ENCODE measurements at places on chromosomes 5 and 9.
A peak's percentile ranks its signal among the peaks of the same experiment; 100 is the strongest.

GRCh38 chr5:53335115-53335514 is 145.3 kb upstream of the FST start:
- DNase-seq: no peak

- DNase-seq: no peak
These were observed 5.6 kb upstream of the RNF20 start for GRCh38 chr9:101528015-101528414.

DNA sequence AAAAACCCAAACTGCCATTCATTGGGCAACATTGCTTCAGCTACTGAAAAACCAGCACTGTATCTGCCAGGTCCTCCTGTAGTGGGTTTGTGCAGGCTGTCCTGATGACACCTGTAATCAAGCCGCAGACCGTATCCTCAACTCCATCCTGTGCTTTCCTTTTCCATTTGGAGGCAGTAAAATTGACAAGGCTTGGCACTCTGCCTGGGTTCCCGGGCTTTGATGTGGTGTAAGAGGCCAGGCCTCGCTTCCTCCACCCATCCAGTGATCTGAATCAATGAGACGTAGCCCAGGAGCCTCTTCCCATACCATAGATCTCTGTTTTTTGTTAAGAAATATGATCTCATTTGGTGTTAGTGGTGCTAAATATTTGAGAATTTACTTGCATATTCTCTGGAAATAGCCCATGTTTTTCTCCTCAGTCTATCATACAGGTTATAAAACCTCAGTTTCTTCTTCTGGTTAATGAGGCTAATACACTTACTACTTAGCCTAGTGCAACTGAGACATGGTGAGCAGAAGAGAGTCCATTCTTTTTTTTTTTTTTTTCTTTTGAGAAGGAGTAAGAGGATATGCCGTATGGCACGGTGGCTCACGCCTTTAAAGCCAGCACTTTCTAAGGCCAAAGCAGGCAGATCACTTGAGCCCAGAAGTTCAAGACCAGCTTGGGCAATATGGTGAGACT is 34.8 kb downstream of the LSM11 start:
- no peak for DNase-seq

GRCh38 chr5:133938929-133939328 is 29.5 kb downstream of the C5orf15 start:
- no peak for DNase-seq

GRCh38 chr5:44389823-44390143 is 563 bp upstream of the FGF10 start:
- no peak for DNase-seq

DNA sequence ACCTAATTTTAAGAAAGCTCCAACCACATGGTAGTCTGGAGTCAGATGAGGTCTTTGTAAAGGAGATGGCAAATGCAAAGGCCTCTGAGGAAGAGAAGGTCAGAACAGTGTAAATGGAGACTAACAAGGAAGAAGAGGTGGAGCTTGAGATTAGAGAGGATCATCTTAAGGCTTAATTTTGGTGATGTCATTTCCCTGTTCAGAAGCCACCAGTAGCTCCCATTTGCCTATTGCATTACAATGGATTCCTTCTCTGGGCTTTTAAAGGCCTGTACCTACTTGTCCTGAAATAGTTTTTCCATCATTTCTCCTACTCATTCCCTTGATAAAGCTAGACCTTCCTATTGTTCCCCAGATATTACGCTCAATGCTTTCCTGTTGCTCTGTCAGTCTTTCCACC is 16.1 kb downstream of the PCSK5 start:
- DNase-seq: no peak

GRCh38 chr5:92981001-92981400 is 600.0 kb downstream of the NR2F1-AS1 start:
- DNase-seq: no peak

DNA sequence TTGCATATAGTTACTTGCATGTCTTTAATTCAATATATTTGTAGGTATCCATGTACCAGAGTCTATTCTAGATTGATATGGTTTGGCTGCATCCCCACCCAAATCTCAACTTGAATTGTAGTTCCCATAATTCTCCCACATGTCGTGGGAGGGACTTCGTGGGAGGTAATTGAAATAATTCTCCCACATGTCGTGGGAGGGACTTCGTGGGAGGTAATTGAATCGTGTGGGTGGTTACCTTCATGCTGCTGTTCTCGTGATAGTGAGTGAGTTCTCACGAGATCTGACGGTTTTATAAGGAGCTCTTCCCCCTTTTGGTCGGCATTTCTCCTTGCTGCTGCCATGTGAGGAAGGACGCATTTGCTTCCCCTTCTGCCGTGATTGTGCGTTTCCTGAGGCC is 16.5 kb downstream of the FBXL7 start:
- no peak for DNase-seq

- DNase-seq: peak; percentile 79
These were observed 656 bp downstream of the CEP78 start for GRCh38 chr9:78236551-78236910.

- DNase-seq: no peak
These were observed 128.5 kb downstream of the RGS3 start for GRCh38 chr9:113591899-113592625.

DNA sequence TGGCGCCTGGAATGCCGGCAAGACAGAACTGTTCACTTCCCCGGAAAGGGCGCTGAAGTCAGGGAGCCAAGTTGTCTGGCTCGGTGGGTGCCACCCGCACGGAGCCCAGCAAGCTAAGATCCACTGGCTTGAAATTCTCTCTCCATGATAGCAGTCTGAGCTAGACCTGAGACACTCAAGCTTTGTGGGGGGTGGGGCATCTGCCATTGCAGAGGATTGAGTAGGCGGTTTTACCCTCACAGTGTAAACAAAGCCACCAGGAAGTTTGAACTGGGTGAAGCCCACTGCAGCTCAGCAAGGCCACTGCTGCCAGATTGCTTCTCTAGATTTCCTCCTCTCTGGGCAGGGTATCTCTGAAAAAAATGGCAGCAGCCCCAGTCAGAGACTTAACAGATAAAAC is 277.4 kb downstream of the SLCO4C1 start:
- no peak for DNase-seq

GRCh38 chr9:111740739-111741138 is 54.0 kb downstream of the SHOC1 start:
- peak; percentile 71 for DNase-seq

DNA sequence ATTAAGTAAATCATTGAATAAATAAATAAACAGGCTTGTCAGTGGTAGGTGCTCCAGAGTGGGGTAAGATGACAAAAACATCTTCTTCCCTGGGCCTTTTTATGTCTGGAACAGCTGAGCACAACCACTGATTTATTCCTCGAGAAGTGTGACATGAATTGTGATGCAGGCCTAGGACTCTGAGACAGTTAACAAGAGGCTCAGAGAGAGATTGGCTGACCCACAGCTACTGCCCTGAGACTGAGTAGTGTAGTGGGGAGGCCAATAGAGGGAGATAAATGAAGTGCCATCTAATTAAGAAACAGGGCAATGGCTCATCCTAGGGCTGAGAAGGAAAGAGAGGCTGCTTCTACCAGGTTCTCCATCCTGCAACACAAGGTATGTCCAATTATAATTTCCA is 369.3 kb upstream of the TRPC7 start:
- DNase-seq: no peak

GRCh38 chr5:87231037-87231808 is 36.5 kb upstream of the RASA1 start:
- DNase-seq: no peak

DNA sequence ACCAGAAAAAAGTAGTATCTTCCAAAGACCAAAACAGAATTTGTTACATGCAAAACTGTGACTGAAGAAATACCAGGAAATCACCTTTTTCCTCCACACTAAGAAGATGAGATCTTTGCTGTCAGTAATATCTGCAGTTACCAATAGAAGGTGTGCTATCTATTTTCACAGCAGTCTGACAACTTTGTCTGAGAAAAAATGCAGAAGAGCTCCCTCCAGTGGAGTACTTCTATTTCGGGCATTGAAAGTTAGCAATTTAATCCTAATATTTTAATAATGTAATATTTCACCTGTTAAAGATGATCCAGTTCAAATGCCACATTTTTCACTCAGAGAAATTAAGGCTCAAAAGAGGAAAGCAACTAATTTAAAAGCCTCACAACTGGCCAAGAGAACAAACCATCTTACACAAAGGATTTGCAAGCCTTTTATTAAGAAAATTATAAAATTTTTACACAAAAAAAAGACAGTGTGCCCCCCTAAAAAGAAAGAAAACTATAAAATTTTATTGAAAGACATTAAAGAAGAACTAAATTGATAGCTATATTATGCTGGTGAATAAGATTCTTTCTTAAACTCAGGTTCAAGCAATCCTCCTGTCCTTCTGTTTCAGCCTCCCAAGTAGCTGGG is 50.6 kb downstream of the DEPDC1B start:
- no peak for DNase-seq

DNA sequence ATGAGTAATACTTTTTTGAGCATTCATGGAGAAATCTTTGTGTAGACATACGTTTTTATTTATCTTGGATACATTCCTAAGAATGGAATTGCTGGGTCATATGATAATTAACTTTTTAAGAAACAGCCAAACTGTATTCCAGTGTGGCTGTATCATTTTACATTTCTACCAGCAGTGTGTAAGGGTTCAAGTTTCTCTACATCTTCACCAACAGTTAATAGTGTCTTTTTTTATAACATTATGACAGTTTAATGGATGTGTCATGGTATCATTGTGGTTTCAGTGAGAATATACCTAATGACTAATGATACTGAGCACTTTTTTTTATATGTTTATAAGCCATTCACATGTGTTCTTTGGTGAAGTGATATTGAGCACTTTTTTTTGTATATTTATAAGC is 52.4 kb downstream of the NIPBL start:
- no peak for DNase-seq

DNA sequence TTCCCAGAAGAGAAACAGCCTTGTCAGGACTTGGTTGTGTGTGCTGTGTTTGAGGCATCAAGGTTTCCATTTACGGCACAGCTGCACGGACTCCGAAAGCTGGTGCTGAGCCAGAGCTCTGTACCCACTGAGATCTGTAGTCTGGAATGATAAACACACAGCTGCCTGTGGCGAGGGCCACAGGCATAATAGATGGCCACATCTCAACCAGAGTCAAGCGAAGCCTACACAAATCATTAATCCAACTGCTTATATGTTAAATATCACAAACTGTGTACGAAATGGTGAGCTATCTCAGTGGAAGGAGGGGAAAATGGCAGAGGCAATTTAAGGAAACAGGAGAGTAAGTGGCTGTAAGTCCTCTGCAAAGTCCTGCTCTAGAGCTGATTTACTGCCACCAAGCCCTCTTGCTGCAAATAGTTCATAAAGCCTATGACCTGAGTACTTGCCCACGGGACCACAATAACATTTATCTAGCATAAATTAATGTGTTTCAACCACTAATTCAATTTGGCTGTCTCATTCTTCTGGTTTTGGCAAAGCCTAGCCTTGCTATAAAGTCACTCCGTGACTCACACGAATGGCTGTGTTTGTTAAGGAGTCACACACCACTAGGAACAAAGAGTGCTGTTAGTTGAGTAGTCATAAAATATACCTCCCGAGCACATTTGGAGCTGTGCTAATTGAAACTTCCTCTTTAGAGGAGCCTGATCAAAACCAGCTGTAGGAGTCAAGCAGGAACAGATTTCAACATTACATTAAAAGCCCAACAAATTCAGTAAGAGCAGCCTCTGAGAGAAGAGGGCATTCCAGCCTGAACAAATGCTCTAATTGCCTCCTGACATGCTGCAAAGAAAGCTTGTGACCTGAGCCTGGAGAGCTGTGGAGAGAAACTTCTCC is 738.6 kb upstream of the ZNF608 start:
- DNase-seq: peak; percentile 80

GRCh38 chr9:21837501-21837900 is 35.1 kb downstream of the MTAP start:
- DNase-seq: no peak

DNA sequence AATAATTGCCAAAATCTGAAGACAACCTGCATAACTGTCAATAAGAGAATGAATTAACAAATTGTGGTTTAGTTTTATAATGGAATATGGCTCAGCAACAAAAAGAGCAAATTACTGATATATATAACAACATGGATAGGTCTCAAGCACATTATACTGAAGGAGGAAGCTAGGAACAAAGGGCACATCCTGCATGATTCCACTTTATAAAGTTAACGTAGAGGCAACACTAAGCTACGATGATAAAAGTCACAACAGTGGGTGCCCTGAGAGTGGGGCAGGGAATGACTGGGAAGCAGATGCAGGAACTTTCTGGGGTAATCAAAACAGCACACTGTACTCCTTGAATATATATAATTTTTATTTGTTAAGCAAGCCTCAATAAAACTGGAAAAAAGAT is 165.2 kb downstream of the RMI1 start:
- DNase-seq: no peak

GRCh38 chr9:7368410-7369292 is 430.9 kb downstream of the DMAC1 start:
- no peak for DNase-seq

- no peak for DNase-seq
These were observed 78.4 kb upstream of the NR3C1 start for GRCh38 chr5:143481697-143482531.

DNA sequence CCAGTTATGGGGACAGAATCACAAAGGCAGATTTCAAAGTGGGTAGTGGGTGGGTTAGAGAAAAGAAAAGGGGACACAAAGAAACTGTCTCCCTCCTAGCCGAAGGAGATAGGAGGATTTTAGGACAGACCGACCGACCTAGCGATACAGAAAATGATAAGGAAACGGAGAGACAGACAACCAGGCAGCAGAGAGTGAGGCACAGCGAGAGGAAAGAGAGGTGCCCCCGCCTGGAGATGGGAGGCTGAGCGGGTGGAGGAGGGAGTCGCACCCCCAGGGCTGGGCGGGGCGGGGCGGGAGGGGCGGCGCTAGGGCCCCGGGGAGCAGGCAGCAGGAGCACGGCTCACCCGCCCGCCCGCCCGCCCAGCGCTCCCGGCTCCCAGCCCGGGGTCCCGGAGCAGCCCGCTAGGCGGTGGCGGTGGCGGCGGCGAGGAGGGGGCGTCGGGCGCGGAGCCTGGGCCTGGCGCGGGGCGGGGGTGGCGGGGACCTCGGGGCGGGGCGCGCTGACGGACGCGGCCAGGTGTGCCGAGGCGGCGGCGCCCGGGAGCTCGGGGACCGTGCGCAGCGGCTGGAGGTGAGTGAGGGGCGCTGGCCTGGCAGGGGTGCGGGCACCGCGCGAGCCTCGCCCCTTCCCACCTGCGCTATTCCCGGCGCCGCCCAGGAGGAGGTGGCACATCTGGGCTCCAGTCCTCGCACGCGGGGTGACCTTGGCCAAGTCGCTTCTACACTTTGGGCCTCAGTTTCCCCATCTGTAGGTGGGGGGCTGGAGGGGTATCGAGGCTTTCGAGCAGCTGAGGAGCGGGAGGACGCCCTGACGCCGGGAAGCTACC is 15.9 kb upstream of the SYNPO start:
- DNase-seq: peak; percentile 49

DNA sequence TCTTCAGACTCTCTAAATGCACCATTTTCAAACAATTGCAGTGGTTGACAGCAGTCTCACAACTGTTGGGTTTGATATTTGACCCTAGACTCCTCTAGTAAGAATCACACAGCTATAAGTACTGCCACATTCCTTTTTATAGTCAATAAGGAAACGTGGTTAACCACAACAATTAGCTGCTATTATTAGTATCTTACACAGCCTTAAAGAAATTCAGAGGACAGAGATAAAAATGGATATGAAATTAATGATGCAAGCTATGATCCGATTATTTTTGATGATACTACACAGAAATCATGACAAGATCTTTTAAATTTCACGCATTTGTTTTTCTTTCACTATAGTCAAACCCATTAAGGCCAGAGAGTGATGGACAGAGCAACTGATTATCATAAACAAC is 288.6 kb upstream of the C9orf72 start:
- DNase-seq: no peak

GRCh38 chr9:32926911-32927310 is 74.5 kb downstream of the APTX start:
- peak; percentile 9 for DNase-seq

All from posterior cingulate gyrus (tissue), 11 donors.